Putamen (tissue), 1 donor: ENCODE measurements at places on chromosomes 1 and 21.
A peak's percentile ranks its signal among the peaks of the same experiment; 100 is the strongest.

GRCh38 chr1:234716908-234717375 is 107.0 kb upstream of the IRF2BP2 start:
- DNase-seq: no peak

- peak; percentile 47 for DNase-seq
Measured at GRCh38 chr21:29849735-29850176, 90.0 kb downstream of the GRIK1 start.

DNA sequence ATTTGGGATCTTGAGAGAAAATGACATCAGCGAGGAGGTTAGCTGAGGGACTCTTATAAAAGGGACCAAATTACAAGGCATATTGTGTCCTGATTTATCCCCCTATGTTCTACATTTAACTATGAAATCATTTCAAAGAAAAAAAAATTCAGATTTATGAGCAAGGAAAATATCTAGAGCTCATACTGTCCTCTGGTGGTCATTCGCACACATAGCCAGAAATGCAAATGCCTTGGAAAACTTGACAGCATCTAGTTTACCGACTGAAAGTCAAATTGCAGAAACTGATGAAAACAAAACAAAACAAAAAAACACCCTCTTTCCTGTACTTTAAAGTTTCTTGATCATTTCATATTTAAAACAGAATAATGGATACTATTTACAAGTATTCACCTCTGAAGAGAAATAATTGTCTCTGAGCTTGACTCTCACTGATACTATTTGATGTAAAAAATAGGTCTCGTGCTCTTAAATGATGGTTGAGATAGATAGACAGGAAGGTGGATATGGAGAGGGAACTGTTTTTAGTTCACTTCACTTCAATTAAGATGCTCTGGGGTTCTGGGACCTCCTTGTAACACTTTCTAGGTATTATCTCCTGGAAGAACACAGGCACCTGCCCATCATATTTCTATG is 253.8 kb downstream of the PCP4 start:
- no peak for DNase-seq

GRCh38 chr1:226223786-226224244 is 351 bp downstream of the MIXL1 start:
- DNase-seq: no peak

DNA sequence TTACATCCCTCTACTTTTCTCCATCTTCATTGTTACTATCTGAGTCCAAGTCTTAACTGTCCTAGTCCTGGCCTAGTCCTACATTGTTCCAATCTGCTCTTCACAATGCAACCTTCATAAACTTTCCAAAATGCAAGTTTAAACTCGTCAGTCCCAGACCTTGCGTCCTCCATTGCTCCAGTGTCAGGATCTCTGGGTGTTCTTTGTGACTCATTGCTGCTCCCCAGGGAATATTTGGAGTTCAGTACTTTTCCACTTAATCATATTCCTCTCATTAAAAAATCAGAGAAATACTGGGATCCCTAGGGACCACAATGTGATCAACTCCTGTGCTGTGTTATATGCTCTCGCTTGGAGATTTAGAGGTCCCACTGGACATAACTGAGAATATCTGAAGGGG is 18.0 kb upstream of the KPRP start:
- DNase-seq: no peak
